Bone marrow (tissue), 2 donors: ENCODE measurements at places on chromosomes 7 and 10.

DNA sequence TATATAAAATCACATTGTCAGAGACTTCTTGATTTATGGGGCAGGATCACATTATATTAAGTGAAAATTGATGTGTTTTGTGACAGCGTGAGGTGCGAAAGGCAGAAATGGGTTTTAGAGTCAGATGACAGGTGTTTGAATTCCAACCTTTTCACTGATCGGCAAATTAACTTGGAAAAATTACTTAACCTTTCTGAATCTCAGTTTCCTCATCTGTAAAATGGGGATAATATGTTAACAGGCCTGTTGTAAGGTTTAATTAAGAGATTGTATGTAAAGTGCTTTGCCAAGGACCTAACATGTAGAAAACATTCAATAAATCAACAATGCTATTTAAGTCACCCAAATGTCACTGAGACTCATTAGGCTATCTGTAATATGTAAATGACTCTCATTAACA lies 221.2 kb upstream of the LYZL1 start:
- DNase-seq = no peak

GRCh38 chr10:123581656-123582055 lies 84.5 kb upstream of the GPR26 start:
- no peak for DNase-seq

DNA sequence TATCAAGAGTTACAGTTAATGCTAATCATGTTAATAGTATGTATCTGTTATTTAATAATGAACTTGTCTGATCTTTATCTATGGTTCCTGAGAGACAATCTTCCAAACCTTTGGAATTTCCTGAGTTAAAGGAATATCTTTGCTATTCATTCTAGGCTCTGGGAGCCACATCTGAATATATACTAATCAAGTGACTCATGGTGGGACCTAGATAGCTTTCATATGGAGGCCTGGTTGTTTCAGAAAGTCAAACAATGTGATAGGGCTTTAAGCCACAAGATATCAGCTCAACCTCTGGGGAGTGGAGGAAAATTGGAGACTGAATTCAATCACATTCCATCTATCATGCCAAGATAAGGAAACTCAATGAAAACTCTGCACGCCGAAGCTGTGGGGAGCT lies 746.4 kb downstream of the TNS3 start:
- no peak for DNase-seq

GRCh38 chr10:16626697-16627096 lies 105.0 kb upstream of the C1QL3 start:
- DNase-seq = no peak

- no peak for DNase-seq
Observed at GRCh38 chr10:96136810-96137209, 6.7 kb downstream of the ZNF518A start.

DNA sequence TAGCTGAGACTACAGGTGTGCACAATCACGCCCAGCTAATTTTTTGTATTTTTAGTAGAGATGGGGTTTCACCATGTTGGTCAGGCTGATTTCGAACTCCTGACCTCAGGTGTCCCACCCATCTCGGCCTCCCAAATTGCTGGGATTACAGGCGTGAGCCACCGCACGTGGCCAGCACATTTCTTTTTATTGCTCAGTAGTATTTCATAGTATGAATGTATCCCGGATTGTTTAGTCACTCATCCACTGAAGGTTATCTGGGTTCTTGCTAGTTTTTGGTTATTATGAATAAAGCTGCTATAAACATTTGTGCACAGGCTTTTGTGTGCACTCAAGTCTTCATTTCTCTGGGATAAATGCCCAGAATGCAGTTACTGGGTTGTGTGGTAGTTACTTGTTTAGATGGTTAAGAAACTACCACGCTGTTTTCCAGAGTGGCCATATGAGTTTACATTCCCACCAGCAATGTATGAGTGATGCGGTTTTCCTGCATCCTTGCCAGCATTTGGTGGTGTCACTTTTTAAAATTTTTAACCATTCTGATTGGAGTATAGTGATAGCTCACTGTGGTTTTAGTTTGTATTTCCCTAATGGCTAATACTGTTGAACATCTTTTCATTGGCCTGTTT lies 275.8 kb upstream of the LYZL1 start:
- DNase-seq = no peak

- no peak for DNase-seq
Observed at GRCh38 chr10:61821693-61822092, 79.8 kb upstream of the ARID5B start.

DNA sequence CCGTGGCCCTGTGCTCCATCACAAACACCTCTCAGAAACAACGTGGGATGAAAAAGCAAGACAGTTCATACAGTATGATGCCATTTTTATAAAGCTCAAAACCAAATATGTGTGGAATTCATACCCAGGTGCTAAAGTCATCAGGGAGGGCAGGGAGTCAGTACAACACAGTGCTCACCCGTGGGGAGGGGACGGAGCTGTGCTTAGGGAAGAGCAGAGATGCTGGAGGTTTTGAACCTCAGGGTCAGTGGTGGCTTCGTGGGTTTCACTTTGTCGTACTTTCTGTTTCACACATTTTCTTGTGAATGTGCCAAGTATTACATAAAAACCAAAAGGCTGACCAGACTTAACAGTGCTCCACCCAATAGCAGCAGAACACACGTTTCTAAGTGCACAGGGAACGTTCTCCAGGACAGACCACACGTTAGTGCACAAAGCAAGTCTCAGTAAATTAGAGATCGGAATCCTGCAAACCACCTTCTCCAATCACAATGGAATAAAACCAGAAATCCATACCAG lies 21.2 kb downstream of the ZMIZ2 start:
- DNase-seq = no peak

GRCh38 chr7:130415006-130415405 lies 25.8 kb downstream of the CEP41 start:
- no peak for DNase-seq
